Glutamatergic neuron (in vitro differentiated cells): ENCODE measurements at places on chromosomes 12 and 14. TPM values are rescaled to one million over a fixed set of nuclear protein-coding genes. Genes with fewer than 3 reads are reported as not detected.

DNA sequence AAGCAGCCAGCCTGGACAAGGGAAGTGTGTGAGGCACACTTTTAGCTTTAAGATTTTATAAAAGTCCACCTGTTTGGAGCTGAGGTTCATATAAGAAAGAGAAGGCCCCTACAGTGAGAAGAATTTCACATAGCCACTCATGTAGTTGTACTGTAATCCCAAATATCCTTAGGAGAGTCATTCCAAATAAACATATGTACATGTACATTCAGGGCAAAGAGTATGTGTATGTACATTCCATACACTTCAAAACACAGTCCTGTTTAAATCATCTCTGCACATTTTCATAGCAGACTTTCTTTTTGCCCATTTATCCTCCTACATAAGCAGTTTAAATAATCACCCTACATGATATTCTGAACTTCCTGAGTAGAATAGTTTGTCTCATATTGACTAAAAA, 87.6 kb downstream of the GPR65 start:
- DNase-seq = no peak

The DNAI7 gene
- total RNA-seq = 0.76 TPM

The AICDA gene
- total RNA-seq = not detected

DNA sequence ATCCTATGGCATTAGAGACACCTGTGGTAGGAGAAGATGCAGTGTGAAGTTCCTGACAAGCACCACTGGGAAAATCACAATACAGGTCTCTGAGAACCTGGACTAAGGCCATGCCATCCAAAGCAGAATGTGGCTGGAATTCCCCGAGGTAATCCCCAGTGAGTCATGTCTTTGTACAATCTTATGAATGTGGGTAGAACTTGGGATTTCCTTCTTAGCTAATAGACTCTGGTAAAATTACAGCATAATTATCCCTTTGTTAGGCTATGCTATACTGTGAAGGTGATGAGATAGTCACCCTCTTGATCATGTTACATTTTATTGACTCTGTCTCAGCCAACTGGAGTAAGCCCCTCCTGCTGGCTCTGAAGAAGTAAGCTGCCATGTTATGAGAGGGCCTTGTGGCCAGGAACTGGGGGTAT, 224.3 kb upstream of the DCN start:
- no peak for DNase-seq

The SMIM41 gene
- 0.88 TPM for total RNA-seq

GRCh38 chr12:110546339-110546738, 36.8 kb downstream of the PPTC7 start:
- no peak for DNase-seq

DNA sequence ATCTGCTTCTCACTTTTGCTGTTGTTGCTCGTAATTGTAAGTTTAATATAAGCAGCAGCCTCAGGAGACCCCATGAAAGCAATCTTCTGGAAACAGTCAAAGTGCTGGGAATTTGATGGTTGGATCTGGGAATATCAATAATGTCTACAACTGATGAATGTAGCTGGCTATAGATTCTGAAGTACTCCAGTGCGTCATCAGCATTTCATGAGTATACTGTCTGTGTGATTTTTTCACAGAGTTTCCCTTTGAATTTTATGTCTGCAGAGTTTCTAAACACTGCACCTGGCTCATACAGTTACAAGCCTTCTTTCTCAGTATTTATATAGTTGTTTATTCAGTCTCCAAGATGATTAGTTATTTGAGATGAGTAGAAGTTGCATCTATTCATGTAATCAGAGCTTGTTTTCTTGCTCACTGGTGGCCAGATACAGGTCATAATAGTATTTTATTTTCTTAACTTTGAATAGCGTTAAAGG, 222.3 kb downstream of the RAD51B start:
- DNase-seq = no peak

GRCh38 chr12:65672441-65672840, 151.8 kb upstream of the HMGA2 start:
- no peak for DNase-seq

The TMEM106C gene
- total RNA-seq = 24.0 TPM

DNA sequence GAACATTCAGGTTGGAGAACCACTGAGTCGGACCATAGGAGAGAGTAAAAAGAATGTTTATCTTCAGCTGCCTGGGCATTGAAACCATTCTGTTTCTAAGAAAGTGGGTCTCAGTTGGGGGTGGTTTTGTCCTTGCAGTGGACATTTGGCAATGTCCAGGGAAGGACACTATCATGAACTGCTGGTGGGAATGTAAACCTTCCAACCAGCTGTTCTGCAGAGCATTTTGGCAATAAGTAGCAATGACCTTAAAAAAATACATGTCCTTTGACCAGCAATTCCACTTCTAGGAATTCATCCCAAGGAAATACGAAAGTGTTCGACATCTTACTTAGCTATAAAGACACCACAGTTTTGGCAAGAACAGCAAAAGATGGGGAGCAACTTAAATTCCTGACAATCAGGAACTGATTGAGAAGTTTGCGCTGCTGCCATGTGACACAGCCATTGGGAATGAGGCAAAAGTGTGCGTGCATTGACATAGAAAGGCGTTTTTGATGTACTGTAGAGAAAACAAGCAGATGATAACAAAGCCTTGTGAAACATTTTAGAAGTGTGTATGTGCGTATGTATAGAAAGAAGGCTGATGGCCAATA, 82.9 kb upstream of the MAP1LC3B2 start:
- DNase-seq = no peak

- DNase-seq = peak; percentile 65
Measured at GRCh38 chr12:49187184-49187583, 1.7 kb downstream of the TUBA1A start.

The AQP5 gene
- total RNA-seq = not detected

The HSP90B1 gene
- 231 TPM for total RNA-seq

DNA sequence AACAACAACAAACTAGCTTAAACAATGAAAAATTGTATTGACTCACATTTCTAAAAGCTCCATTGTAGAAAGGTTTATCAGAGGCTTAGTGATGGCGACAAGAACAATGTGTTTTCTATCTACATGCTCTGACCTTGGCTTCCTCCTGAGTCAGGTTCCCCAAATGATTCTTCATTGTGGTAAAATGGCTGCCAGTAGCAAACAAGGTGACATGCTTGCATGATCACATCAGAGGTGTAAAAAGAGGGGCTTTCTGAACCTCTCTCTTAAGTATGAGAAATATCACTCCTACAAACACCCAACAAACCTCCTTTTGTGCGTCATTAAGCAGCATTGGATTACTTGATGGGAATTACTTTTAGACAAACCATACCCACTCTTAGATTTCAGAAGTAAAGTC, 252.4 kb upstream of the SYT1 start:
- DNase-seq = no peak

GRCh38 chr12:45623221-45623620, 106.3 kb upstream of the ARID2 start:
- DNase-seq = no peak

DNA sequence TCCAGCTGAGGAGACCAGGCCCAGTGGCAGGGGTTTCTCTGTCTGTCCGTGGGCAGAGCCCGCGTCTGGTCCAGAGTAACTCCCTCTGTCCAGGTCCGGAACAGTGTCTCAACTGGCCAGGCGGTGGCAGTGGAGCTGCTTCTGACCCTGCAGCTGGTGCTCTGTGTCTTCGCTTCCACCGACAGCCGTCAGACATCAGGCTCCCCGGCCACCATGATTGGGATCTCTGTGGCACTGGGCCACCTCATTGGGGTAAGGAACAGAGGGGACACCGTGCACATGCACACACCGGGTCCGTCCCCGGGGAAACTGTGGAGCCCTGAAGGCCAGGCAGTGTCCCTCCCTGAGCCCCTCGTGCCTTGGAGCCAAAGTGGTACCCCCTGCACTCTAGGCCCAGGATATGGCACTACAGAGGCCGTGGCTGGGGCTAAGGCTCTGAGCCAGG, 1.5 kb downstream of the AQP6 start:
- DNase-seq = peak; percentile 77

DNA sequence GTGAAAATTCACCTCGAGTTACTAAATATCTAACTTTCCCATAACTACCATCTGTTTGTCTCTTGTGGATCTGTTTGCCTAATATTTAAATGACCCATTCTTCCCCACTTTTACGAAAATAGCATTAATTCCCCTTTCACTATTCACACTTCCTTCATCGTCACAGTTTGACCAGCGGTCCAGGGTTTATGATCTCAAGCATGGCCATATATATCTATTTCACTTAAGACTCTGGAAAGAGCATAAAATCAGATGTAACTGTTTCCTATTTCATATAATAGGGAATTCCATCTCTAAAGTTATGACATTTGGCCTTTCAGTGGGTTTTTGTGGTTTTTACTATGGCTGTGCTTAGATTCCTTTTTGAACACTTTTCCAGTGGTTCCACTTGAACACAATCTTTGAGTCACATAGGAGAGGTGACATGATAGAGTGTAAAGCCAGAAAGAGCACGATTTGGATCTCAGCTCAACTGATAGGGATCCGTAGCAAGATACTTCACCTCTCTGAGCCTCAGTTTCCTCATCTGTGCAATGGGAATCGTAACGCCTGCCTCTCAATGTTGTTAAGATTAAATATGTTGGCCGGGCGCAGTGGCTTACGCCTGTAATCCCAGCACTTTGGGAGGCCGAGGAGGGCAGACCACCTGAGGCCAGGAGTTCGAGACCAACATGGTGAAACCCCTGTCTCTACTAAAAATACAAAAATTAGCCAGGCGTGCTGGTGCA, 754 bp upstream of the BCL2L14 start:
- DNase-seq = no peak

DNA sequence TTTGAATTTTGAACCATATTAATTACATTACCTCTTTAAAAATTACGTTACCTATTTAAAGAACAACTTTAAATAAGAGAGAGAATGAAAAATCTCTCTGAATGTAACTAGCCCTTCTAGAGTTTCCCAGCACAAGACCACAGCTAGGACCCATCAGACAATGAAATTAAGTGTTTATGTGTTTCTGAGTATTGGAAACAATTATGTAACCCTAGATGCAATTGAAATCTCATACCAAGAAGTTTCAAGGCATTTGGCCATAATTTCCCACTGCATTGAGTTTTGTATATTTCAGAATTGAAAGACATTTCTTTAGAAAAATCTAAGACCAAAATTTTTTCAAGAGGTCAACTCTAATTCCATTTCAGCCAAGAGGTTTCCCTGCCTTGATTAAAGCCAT, 47.1 kb downstream of the SERPINA3 start:
- DNase-seq = no peak

DNA sequence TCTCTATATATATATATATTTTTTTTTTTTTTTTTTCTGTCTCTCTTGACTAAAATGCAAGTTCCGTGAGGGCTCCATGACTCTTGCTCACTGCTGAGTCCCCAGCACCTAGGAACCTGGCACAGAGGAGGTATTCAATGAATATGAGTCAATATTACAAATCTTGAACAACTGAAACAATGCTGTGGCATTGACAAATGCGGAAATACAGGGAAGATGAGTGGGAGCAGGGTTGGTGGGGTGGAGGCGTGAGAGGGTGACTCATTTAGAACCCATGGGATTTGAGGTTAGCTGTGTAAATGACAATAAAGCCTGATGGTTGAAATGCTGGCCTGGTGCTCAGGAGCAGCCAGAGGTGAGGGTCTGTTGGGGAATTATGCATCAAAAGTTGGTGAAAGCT, 121.7 kb upstream of the FUT8 start:
- no peak for DNase-seq

GRCh38 chr12:15033029-15033428, 60.2 kb downstream of the PDE6H start:
- DNase-seq = no peak

GRCh38 chr14:61476754-61477410, 155.5 kb downstream of the PRKCH start:
- no peak for DNase-seq

The PTPRR gene
- total RNA-seq = 0.34 TPM

DNA sequence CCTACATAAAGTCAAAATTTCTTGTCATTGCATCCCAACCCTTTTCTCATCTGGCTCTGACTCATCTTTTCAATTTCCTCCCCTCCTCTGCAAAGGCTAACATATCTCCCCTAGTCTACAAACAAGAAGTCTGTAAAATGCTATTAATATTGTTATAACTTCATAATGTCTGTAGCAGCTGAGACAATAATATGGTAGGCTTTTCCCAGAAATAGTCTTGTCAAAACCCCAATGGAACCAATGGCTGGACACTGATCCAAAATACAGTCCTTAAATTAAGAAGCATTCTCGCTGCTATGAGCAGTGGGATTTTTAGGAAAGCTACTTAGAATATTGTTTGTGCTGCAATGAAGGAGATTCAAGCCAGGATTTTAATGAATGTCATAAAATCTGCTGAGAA, 131.4 kb downstream of the KLHL28 start:
- DNase-seq = no peak

DNA sequence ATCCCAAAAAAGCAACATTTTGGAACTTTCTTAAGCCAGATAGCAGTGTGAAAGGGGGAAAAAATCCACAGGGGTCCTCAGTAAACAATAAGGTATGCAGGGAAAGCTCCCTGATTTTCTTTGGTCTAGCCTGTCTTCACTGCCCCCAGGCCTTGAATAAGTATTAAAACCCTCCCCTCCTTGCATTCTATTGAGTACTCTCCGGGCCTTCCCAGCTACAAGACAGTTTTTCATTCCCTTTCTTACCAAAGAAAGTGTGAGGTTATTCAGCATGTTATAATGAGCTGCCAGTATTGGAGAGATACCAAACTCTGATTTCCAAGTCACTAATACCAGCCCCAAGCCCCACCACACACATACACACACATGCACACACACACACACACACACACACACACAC, 59.8 kb upstream of the KIF21A start:
- no peak for DNase-seq

DNA sequence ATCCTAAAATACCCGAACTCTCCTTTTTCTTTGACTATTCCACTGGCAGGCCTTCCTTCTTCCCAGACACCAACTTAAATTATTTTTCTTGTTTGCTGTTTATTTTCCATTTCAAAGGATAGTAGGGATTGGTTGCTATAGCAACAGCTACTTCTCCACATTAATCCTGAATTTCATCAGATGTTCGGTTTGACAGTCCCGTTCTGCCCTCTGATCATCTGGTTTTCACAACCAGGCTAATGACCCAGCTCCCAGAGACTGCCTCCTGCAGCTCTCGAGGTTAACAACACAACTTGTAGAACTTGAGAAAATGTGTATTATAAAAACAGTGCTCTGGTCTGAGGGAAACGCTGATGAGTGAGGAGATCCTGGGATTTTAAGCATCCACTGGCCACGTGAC, 45.5 kb downstream of the NUAK1 start:
- no peak for DNase-seq

The FOXG1 gene
- not detected for total RNA-seq

The NXPH4 gene
- total RNA-seq = 10.5 TPM

DNA sequence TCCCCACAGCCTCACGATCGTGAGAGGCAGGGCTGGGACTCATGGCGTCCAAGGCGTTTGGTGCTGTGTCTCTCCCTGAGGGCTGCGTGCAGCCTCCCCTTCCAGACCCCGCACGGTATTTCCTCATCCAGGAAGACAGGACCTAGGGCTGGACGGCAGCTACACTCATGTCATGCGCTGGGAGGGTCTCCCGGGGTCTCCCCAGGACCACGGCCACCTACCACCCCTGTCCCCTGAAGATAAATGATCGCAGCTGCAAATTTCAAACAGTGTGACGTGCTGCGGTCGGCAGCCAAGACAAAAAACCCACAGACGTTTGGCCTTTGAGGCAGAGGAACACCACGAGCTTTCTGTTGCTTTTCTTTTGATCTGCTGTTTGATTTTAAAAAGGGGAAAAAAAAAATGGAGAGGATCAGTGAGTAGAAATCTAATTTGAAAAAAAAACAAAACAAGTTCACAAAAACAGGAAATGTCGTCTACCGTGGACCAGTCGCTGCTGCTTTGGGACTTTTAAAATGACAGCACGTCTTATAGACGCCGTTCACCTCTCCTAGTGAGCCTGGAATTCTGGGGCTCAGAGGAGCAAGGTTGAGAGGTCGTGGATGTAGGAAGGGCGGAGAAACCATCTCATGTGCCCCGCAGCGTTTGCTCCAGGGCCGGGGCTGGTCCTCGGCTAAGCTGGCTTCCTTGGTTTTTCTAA, 237.6 kb downstream of the SLC41A2 start:
- DNase-seq = no peak
